ENCODE measurements at places on chromosomes 2 and 18.
A peak's percentile ranks its signal among the peaks of the same experiment; 100 is the strongest.

GRCh38 chr2:25957743-25958142 is 24.6 kb downstream of the KIF3C start:
- H3K27ac ChIP-seq: no peak overlapping the region
- DNase-seq: no peak
- H3K27me3 ChIP-seq: no peaks in the 10 kb centered on the region
- H3K4me1 ChIP-seq: peaks cover 5% of the 10 kb centered on the region

GRCh38 chr18:66011916-66012315 is 261.1 kb downstream of the CDH7 start:
- no peak overlapping the region for H3K4me3 ChIP-seq
- H3K4me1 ChIP-seq: no peaks in the 10 kb centered on the region
- H3K27me3 ChIP-seq: no peaks in the 10 kb centered on the region
- no peak overlapping the region for H3K27ac ChIP-seq

DNA sequence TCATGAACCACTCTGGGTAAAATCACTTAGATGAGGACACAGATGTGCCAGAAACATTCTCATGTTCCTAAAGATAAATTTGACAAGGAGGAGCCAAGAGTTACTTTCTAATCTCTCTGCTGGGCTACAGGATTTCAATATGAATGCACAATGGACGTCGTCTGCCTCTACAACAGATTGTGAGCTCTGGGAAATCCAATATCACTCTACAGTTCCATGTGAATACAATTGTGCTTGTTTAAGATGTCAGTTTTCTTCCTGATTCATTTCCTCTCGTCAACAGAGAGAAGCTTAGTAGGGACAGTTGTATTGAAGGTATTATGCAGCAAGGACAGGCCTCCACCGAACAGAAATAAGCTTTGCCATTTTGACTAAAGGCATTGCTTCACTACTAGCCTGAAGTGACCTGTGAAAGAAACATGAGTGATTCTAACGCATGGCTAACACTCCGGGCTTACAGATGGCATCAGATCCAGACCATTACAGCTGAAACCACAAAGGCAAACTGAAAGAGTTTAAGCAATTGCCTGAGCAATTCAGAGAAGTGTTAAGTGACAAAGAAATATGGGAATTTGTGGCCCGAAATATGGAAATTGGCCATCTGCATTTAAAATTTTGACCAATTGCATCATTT is 1591.5 kb downstream of the LRP1B start:
- no peaks in the 10 kb centered on the region for H3K36me3 ChIP-seq
- no peak for DNase-seq
- H3K4me3 ChIP-seq: no peak overlapping the region
- H3K27me3 ChIP-seq: no peaks in the 10 kb centered on the region

- H3K4me1 ChIP-seq: no peaks in the 10 kb centered on the region
- no peak for DNase-seq
- H3K27me3 ChIP-seq: no peaks in the 10 kb centered on the region
Measured at GRCh38 chr2:219073413-219074129, 12.8 kb upstream of the IHH start.

DNA sequence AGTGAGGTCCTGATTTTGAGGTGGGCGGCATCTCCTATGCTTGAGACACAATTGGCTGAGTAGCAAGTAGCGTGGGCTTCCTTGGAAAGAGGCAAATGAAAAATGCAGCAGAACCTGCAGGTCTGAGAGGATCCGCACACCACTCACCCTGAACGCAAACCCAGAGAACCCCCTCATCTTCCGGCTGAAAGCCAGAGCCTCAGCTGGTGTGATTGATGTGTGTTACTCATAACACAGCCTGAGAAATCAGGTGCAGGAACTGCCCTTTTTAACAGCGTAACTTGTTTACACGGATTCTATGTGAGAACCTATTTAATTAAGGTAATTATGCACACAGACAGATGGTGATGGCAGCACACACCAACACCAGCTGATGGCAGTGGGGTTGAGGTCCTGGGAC is 123.4 kb downstream of the MRO start:
- H3K27me3 ChIP-seq: no peaks in the 10 kb centered on the region
- no peak for DNase-seq
- H3K27ac ChIP-seq: no peak overlapping the region
- H3K4me1 ChIP-seq: no peaks in the 10 kb centered on the region

GRCh38 chr18:8708670-8709069 is 3.3 kb downstream of the MTCL1 start:
- H3K4me3 ChIP-seq: no peak overlapping the region
- no peaks in the 10 kb centered on the region for H3K36me3 ChIP-seq
- H3K4me1 ChIP-seq: peaks cover 14% of the 10 kb centered on the region
- no peak for DNase-seq

DNA sequence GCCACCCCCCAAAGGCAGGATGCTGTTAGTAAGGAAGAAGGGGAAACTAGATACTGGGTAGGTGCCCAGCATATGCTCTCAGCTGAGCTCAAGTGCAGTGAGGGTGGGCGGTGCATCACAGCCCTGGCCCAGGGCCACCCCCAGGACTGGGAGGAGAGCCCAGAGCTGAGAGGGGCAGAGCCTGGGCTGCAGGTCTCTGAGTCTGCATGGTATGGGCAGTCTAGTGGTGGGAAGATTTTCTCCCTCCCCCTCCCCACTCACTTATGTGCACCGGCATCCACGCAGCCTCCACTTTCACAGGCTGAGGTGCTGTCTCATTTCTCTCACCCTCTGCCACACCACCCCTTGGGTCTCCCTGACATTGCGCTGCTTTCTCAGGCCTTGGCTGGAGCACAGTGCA is 48.5 kb upstream of the CAB39 start:
- peaks cover 70% of the 10 kb centered on the region for H3K4me1 ChIP-seq
- H3K4me3 ChIP-seq: no peak overlapping the region
- no peaks in the 10 kb centered on the region for H3K36me3 ChIP-seq
- peak overlapping the region; percentile 53 for H3K27ac ChIP-seq
